ENCODE measurements at places on chromosomes 12 and 14.

DNA sequence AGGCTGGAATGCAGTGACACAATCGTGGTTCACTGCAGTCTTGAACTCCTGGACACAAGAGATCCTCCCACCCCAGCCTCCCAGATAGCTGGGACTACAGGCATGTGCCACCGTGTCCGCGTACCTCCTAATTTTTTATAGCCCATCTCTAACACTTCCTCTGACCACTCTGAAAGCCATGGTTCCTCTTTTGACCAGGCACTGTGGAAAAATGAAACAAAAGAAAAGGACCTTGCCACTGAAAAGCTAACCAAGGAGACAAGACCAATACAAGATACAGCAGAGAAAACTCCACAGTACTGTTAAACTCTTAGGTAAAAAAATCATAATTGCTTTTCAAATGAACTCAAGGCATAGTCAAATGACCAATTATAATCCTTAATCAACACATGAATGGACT lies 233.3 kb downstream of the NEDD1 start:
- DNase-seq = no peak

- no peak for DNase-seq
Measured at GRCh38 chr12:56159482-56160192, 1.5 kb downstream of the MYL6 start.

- peak; percentile 55 for DNase-seq
Measured at GRCh38 chr14:74429221-74429691, 3.2 kb upstream of the SYNDIG1L start.

DNA sequence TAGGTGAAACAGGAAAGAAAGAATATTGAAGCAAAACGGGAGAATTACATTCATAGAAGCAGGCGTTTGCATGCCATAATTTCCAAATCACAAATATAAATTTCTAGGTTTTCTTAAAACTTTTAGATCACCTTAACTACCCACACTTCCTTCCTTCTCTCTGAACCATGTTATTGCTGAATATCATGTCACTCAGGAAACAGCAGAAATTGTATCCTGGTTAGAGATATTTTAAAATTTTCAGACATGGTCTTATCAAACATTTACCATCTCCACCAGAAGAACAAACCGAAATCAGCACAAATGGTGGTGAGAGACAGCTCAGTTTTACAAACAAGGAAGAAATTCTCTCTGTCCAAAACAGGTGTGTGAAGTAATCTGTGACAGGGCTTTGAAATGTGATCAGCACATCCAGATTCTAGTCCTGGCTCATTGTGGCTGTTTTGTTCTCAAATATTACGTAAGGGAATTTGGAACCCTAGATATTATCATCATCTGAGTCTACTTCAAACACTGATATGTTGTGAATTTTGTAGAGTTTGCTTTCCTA lies 16.3 kb downstream of the TESPA1 start:
- no peak for DNase-seq

DNA sequence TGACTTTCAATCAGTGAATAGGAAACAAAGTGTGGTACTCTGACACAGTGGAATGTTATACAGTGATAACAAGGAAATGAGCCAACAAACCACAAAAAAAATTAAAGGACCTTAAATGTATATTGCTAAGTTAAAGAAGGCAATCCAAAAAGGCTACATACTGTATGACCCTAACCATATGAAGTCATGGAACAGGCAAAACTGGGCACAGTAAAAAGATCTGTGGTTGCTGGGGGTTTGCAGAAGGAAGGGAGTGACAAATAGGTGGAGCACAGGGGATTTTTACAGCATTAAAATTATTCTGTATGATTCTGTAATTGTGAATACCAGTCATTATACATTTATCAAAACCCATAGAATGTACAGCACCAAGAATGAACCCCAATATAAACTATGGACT lies 112.6 kb downstream of the KCNC2 start:
- no peak for DNase-seq

DNA sequence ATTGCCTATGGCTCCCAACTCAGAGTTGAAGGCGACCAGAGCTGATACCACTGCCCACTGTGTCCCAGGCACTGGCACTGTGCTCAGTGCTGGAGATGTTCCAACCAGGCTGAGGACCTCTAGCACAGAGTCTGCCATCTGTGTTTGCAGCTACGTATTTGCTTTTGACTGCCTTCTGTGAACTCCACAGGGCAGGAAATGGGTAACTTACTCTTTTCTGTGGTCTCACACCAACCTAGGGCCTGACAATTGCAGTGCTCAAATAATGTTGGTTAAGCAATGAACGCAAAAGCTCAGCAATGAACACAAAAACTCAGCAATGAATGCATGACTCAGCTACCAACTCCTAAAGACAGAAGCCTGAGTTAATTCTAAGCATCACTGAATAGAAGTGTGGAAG lies 202.8 kb downstream of the NUAK1 start:
- no peak for DNase-seq

DNA sequence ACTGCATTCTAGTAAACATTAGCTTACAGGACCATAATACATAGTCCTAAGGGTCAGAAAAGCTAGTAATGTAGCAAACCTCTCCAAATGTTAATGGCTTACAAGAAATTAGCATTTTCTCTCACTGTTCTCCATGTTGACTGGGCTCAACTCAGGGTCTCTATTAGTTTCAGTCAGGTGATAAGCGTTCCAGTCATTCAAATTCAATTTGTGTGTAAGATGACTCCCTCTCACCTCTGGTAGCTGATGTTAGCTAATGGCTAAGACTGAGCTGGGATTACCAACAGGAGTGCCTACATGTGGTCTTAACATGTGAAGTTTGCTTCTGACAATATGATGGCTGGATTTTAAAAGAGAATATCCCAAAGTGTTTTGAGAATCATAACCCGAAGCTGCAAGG lies 630.5 kb upstream of the USP15 start:
- DNase-seq = no peak

- DNase-seq = no peak
Measured at GRCh38 chr12:70719071-70719470, 81.8 kb upstream of the PTPRB start.

DNA sequence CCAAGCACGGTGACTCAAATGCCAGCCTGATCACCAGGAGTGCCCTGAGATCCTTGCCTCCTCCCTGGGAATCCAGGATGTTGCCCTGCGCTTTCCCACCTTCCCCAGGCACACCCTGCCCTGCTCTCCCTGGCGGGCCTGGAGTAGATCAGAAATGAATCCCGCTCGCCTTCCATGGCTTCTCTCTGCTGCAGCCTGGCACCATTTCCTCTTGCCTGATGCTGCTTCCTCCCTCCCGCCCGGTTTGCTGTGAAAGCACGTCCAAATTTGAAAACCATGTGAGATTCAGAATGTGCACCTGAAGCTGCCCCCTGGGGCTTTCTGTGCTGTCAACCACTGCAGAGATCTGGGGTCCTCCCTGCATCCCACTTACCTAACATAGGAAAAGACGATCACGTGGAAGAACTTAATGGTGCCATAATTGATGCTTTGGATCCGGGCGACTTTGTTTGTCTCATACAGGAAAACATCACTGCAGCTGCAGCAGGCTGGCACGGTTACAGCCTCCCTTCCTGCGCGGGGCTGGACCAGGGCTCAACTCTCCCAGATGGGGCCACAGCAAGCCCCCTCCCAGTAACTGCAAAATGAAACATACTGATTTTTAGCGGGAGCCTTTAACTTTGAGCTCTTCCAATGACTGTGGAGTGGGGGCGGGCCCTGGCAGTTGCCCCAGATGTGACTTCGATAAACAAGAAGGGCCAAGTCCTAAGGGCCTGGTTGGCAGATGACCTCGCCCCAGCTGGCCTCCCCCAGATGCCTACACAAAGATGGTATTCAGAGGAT lies 24.9 kb upstream of the C12orf76 start:
- DNase-seq = no peak

GRCh38 chr12:91249054-91249453 lies 66.4 kb upstream of the DCN start:
- DNase-seq = no peak

DNA sequence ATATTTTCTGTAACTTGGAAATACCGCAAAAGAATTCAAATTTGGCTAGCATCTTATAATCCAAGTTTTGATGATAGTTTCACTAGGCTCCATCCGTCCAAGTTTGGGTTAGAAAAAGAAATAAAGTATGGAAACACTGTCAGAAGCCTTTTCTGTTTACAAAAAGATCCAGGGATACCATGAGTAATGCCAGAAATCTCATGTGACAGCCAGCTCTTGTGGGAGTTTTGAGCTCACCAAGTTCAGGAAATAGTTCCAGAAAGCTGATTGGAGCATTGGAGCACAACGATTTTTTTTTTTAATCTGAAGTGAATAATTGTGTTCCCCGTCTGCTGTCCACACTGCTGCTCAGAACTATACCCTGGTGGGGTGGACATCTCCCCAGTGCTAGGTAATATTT lies 229.7 kb upstream of the NPAS3 start:
- DNase-seq = no peak

DNA sequence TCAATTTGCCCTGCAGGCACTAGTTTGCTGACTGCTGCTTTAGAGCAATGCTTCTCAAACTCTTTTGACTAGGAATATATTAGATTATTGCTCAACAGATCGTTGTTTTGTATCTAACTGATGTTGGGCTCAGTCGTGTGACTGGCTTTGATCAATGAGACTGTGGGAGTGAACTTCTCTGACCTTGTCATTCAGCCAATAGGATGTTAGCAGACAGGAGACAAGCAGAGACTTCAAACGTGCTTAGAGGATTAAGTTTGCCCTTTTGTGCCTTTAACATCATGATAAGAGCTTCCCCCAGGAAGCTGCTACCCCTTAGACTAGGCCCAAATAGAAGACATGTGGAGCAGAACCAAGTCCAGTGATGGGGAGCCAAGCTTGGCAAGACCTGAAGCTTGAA lies 76.7 kb upstream of the ELK3 start:
- DNase-seq = no peak

GRCh38 chr14:74932401-74932901 lies 9.4 kb upstream of the RPS6KL1 start:
- DNase-seq = no peak

- no peak for DNase-seq
Measured at GRCh38 chr14:61997161-61997560, 234.9 kb downstream of the SNAPC1 start.

DNA sequence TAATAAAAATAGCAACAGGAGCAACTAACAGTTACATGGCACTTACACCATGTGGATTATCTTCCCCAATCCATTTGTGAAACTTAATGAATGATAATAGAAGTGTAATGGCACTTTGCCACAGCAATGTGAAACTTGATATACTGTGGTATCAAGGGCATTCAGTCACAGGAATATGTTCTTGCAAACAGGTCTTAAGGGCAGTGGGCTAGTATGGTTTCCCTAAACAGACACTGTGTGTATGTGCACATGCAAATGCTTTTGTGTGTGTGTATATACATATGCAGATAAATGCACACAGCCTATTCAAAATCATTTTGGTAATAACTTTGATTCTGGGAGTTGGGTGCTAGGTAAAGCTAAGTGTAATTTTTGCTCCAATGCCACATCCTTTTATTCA lies 26.2 kb upstream of the ARHGAP5 start:
- no peak for DNase-seq

DNA sequence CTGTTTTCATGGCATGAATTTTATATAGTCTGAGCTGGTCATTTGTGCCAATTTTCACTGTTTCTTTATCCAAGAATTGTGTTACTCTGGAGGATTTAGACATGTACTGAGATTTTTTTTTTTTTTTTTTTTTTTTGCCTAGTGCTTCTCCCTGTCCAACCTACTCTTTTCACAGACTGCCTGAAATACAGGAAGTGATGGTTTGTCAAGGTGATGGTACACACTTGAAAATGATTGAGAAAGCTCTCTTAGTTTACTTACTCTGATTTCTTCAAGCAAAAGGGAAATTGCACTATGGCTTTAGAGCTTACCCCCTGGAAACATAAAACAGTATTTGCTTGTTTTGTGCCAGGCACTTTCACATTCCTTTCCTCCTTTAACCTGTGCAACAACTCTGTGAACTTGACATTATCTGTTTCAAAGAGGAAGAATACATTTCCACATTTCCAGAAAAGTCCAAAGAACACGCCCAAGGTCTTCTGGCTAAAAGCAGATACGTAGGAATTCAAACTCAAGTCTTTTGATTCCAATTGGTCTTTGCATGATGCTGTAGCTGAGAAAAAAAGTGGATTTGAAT lies 181.1 kb downstream of the SLC15A5 start:
- no peak for DNase-seq

DNA sequence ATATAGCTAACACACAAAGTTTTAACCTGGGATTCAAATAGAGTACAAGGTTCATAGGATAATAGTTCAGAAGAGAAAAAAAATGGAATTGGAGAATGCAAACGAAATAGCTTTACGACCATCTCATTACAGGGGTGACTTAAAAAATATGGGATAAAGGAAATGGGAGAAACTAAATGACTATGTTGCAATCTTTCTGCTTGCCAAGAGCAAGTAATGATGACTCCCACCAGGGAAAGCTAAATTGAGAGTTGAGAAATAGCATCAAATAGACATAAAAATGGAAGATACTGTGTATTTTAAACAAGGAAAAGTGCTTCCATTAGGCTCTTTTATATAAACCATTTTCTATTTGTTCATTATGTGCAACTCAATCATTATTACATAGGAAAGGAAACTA lies 155.7 kb upstream of the ATXN7L3B start:
- no peak for DNase-seq

DNA sequence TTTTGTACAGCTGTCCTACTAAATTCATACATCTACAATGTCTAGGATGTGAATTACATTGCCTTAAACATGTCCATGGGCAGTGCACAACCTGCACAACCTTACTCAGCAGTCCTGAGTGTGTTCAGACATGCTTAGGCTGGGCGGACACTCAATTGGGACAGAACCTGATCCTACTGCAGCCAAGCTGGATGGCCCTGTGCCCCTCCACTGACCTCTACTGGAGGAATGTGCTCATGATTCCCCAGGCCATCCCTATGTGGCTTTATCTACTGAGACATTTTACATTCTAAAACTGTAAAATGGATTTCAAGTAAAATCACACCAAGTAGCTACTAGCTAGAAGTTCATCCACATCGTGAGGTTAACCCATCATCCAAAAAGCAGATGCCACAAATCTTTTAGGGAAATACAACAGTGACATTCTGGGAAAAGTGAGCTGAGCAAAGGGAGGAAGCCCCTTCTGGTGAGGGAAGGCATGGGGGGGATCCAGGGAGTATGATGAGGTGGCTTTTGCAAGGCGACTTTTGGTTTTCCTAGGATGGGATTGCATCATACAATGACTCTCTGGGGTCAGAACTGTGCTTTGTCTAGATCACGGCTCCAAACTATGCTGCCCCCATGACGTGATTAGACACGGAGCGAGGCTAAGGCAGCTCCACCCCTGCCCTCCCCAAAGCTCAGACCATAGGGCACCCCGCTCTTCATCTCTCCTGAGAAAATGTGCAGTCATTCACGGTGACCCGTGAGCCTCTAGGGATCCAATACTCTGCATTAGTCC lies 911.7 kb upstream of the TMEM132C start:
- DNase-seq = peak; percentile 1

Measured in ELF-1 (cell line).